ENCODE measurements at places on chromosomes 5 and 9.

DNA sequence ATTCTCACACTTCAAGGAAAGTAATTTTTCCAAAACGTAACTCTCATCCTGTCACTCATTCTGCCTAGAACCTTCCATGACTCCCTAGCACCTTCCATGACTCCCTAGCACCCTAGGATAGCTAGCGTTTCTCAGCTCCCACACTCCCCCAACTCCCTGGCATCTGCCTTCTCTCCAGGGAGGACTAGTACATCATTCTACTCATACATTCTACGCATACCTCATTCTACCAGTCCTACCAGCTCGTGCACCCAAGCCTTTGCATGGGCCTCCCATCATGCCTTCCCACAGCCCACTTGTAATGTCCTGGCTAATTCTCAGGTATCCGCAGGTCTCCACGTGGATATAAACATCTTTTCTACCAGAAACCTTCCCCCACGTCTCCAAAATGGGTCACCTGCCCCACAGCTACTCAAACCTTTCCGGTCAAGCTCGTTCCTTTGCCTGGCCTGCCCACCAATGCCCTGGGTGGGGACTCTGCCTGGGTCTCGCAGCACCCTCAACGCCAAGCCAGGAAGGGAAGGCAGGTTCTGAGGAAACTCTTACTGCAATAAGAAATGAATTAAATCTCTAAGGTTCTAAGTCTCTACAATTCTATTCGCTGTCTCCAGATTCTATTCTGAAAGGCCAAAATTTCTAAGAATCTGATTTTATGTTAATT, 930 bp downstream of the ANKS6 start:
- DNase-seq = no peak

GRCh38 chr5:138946241-138946623, 71.1 kb upstream of the LRRTM2 start:
- DNase-seq = no peak

- peak; percentile 54 for DNase-seq
Observed at GRCh38 chr9:73565833-73566465, 414.3 kb downstream of the ANXA1 start.

DNA sequence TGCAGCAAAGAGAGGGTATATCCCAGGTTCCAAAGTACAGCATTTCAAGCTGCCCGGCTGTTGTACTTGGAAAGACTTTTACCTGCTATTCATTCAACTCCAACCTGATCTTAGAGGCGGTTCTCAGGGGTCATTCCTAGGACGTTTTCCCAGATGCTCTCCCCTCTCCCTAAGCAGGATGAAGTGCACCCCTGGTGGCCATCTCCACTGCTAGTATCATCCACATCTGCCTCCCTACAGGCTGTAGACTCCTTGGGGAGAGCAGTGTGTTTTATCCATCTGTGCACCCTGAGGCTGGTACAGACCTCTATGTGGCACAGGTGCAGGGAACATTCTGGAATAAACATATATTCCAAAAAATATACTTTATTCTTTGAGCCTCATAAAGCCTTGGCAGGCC, 56.8 kb downstream of the PTPN3 start:
- DNase-seq = no peak

Measured in mammary epithelial cell (primary cell).